ENCODE measurements at places on chromosomes 7 and 10.

GRCh38 chr10:76523791-76524351 lies 1092.4 kb downstream of the LRMDA start:
- DNase-seq: peak; percentile 45

- DNase-seq: no peak
Measured at GRCh38 chr7:150439967-150440366, 10.5 kb upstream of the GIMAP8 start.

- no peak for DNase-seq
Measured at GRCh38 chr7:47649919-47650318, 68.0 kb upstream of the TNS3 start.

- no peak for DNase-seq
Measured at GRCh38 chr7:105674200-105674920, 93.1 kb upstream of the EFCAB10 start.

GRCh38 chr7:16587790-16588189 lies 57.8 kb downstream of the ANKMY2 start:
- DNase-seq: no peak

GRCh38 chr7:127870231-127870907 lies 160.9 kb downstream of the LRRC4 start:
- DNase-seq: no peak

DNA sequence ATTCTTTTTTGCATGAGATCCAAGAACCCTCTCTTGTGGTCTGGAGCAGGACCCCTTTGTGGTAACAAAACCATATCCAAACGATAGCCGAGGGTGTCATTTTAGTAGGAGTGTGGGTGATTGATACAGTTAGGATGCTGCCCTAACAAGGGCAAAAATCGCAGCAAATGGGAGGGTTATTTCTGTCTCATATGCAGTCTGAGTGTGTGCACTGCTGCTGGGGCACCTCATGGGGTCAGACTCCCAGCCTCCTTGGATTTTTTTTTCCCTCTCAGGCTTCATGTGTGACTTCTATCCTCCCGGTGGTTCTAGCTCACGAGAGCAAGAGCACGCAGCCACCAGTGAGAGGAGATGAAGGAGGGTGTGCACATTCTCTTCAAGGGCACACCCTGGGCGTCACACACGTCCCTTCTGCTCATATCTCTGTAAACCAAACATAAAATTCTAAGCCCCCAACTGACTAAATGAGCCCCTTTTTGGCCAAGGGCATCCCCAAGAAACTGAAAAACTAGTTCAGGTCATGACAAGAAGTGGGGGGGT lies 28.6 kb upstream of the IL15RA start:
- no peak for DNase-seq

DNA sequence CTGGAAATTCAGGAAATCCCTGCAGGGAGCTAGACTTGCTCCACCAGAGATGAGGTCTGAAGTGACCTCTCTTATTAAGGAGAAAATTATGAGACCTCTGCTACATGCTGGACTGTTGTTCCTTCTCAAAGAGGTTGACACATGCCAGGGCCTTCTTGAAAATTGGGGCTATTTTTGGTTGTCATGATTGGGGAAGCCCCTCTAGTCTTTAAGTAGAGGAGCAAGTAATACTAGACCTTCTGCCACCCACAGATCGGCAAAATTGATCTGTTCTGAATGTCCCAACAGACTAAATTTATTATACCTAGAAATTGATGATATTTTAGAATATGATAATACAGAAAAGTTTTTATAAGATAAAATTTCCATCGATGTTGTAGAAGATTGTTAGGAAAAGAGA lies 160.8 kb upstream of the GRB10 start:
- no peak for DNase-seq

DNA sequence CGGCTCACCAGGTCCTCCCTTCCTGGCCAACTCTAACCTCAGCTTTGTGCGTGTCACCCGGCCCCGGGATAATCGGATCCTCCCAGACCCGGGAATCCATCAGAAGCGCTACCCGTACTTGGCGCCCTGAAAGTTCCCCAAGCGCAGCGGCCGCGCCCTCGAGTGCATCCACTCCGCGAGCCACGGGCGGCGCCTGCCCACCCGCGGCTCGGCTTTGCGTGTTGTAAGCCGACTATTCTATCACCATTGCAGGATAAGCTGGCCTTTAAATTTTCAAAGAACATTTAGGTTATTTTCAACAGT lies 35.7 kb upstream of the EBLN1 start:
- no peak for DNase-seq

GRCh38 chr7:72321081-72321480 lies 91.1 kb downstream of the CALN1 start:
- no peak for DNase-seq

DNA sequence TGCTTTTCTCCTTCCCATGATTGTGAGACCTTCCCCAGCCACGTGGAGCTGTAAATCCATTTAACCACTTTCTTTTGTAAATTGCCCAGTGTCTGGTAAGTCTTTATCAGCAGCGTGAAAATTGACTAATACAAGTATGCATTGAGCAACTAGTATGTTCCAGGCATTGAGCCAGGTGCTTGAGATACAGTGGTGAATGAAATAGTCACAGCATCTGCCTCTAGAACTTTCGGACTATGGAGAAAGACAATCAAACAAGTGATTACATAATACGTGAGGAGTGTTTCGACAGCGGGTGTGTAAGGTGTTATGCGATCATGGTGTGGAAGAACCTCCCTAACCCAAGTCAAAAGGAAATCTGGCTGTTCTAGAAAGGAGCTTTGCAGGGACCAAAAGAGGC lies 21.6 kb upstream of the NUP205 start:
- DNase-seq: no peak

GRCh38 chr10:100709146-100710082 lies 36.0 kb upstream of the PAX2 start:
- no peak for DNase-seq

DNA sequence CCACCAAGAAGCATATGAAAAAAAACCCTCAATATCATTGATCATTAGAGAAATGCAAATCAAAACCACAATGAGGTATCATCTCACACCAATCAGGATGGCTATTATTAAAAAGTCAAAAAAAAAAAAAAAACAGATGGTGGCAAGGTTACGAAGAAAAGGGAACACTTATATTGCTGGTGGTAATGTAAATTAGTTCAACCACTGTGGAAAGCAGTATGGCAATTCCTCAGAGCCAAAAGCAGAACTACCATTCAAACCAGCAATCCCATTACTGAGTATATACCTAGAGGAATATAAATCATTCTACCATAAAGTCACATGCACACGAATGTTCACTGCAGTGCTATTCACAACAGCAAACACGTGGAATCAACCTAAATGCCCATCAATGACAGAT lies 46.0 kb downstream of the CNOT4 start:
- DNase-seq: no peak

GRCh38 chr10:34866848-34867247 lies 51.8 kb upstream of the PARD3 start:
- no peak for DNase-seq

- DNase-seq: no peak
Measured at GRCh38 chr7:88590963-88591362, 168.5 kb upstream of the ZNF804B start.

GRCh38 chr7:55158541-55159382 lies 139.9 kb downstream of the EGFR start:
- no peak for DNase-seq

DNA sequence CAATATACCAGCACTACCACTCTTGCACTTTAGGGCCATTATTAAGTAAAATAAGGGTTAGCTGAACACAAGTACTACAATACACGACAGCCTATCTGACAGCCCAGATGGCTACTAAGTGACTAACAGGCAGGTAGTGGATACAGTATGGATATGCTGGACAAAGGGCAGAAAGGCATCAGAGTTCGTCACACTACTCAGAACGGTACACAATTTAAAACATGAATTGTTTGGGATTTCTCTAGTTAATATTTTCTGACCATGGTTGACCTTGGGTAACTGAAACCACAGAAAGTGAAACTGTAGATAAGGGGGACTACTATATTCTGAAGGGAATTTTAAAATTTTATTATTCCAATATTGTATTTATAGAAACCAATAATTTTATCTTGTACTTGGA lies 101.3 kb upstream of the SKAP2 start:
- DNase-seq: no peak

GRCh38 chr10:103653581-103654037 lies 160.1 kb downstream of the NEURL1 start:
- peak; percentile 63 for DNase-seq

DNA sequence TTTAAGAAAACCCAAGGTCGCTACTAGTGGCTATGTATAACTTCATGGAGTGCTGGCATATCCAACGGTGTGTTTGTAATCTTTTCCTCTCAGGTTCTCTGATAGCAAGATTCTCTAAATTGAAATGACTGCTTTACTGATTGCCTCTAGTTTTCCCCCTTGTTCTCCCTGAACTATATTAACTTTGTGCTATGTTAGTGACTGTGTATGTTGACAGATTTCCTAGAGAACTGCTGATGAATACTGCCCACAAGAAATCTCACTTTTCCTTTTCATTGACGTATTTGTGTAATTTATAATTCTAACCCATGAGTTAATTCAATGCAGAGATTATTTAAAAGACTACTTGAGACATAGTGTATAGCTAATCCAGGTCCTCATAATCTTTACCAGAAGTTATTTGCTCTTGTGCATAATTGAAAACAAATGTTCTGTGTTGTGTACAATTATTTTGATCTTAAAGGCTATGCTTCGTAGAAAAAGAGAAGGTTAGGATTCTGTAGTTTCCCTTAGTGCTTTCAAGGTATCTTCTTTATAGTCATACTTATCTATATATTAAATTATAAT lies 70.6 kb upstream of the GLCCI1 start:
- DNase-seq: no peak

DNA sequence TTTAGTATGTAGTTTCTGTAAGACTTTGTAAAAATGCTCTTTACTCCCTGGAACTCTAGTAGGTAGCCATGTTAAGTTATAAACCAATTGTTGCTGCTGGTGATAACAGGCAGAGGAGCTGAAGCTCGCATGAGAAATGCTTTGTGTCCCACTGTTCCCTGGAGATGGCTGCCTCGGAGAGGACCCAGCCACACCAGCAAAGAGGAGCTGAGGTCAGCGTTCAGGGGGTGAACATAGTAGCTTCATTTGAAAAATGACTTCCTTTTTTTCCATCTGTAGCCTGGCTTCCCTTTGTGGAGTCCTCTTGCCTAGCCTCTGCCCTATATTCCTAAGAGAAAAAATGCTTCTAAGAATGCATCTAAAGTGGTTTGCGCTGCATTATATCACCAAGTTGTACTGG lies 20.3 kb downstream of the CELF2 start:
- no peak for DNase-seq

DNA sequence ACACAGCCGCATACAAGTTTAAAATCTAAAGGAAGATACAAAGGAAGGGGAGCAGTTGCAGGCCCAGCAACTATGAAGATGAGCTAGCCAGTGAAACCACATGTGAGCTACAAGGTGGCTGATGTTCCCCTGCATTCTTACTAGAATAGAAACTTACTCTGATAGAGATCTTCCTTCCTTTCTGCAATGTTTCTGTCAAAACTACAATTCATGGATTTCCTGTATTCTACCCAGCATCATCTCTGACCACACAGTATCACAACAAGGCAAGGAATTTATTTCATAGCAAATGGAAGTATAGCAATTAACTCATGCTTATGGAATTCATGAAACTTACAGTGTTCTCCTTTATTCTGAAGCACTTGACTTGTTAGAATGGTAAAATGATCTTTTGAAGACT lies 68.7 kb upstream of the AASS start:
- no peak for DNase-seq

DNA sequence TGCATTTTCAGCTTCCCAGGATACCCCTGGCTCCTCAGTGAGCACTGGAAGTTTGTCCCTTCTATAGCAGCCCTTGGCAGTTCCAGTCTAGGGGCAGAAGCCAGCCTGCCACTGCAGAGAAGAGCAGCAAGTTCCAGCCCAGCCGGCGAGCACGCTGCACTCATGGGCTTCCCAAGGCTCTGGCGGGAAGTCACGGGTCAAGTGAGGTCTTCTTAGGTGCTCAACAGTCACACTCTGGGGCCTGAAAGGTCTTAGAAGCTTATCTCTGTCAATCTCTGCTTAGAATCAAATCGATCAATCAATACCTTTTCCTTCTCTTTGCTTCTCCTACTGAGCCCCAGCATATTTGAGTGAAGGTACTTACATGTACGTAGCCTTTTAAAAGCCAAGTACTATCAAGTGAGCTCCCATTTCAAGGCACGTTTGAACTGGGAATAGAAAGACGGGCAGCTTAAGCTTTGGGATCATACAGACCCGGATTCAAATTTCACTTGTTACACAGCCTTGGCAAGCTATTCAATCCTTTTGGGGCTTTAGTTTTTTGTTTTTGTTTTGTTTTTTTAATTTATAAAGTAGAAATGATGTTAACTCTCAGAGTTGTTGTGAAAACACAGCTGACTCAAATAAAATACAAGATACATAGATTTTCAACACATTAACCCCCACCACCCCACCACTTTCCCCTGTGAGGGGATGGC lies 152.6 kb upstream of the KLF14 start:
- DNase-seq: no peak

Data from stomach (tissue), 19 donors.